ENCODE measurements at places on chromosomes 4 and X.

DNA sequence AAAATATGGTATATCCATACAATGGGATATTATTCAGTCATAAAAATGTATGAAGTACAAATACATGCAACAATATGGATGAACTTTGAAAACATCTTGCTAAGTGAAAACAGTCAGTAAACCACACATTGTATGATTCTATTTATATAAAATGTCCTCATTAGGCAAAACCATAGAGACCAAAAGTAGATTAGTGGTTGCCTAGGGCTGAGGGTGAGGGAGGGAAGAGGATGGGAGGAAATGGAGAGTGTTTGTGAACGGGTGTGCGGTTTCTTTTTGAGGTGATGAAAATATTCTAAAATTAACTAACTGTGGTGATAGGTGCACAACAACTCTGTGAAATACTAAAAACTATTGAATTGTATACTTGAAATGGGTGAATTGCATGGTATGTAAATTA, 29.6 kb downstream of the TEX11 start:
- DNase-seq: no peak

GRCh38 chr4:958314-958665, 15.1 kb downstream of the DGKQ start:
- no peak for DNase-seq

- DNase-seq: peak; percentile 44
Observed at GRCh38 chrX:104136241-104137019, 20.4 kb downstream of the SLC25A53 start.

- DNase-seq: peak; percentile 15
Observed at GRCh38 chr4:174214101-174214878, 69.2 kb downstream of the FBXO8 start.

GRCh38 chrX:135973025-135973547, 702 bp downstream of the MMGT1 start:
- DNase-seq: no peak

GRCh38 chrX:15203694-15204093, 66.2 kb downstream of the ASB9 start:
- no peak for DNase-seq

DNA sequence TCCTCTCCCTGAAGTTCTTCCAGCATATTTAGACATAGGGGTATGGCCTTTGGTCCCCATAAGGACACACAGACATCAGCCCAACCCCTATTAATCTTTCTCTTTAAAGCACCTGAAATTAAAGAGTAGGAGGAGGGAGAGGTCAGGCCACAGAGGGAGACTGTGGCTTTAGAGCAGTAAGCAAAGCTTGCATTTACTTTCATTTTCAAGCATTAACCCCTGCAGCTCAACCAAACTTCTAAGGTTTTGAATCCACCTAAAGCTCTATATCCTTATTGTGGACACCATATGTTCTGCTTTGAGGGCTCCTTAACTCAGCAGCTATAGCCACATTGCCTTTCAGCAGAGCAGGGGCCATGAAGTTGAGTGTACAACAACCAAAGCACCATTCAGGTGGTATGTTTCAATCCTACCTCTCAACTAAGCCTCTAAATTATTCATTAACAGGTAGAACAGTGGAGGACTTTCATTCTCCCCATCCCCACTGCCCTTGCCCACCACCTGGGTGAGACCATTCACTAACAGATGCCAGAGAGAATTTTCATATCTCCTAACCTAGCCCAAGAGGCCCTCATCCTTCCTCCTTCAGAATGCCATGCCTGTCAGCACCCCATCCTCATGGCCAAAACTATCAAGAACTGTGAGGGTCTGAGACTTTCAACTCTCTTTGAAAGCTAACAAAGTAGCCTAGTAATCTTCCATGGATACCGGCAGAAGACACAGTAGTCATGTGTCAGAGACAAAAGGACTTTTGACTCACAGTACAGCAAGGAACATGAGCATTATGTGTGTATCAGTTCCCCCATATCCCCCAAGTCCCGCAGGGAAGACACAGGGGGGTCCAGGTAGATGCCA, 20.8 kb downstream of the LIN54 start:
- no peak for DNase-seq

DNA sequence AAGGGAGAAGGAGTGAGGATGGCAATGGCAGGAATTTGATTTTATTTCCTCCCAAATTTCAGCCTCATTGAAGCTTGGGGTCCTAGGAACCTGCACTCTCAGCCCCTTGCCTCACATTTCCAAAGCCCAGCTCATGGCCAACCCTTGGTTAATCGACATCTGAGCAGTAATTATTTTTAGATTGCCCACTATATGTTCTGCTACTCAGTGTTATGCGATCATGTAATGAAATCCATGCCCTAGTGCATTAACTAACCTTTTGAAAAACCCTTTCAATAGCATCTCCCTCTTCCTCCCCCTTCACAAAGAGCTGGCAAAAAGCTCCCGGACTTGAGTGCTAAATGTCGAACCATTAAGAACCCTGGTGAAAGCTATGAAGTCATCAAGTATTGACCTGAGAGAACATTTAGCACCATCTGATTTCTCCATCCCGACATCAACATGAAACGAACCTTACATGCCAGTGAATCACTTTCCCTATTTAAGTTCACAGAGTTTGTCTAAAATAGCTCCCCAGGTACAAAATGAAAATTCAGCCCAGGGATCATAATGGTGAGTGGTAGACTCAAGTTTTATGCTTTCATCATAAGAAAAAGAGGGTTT, 59.2 kb upstream of the RPS6KA3 start:
- no peak for DNase-seq

DNA sequence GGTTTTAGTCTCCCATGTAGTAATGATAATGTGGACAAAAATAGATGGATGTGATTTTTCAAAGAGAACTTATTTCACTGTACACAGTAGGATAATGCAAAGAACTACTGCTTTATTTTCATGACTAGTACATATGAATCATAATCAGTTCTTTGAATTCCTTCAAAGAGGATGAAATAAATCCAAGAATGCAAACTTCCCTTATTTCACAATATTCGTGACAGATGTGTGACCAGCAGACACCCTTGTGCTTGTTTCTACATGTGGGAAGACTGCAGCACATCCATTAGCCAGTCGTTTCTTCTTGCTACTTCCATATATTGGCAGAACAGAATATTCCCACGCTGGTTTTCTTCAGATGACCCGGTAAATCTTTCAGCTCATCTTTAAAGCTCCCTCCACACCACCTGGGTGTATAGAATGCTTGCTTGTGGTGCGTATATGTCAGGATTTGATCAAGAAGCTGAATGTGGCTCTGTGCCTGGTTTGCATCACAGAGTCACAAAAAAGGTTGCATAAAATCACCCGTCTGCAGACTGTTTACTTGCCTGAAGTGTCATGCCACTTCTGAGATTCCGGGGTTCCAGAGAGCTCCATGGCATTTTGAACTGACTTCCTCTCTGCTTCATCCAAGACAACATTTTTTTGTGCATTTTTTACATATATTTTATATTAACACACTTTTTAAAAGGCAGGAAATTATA, 47.7 kb upstream of the FAT4 start:
- no peak for DNase-seq

DNA sequence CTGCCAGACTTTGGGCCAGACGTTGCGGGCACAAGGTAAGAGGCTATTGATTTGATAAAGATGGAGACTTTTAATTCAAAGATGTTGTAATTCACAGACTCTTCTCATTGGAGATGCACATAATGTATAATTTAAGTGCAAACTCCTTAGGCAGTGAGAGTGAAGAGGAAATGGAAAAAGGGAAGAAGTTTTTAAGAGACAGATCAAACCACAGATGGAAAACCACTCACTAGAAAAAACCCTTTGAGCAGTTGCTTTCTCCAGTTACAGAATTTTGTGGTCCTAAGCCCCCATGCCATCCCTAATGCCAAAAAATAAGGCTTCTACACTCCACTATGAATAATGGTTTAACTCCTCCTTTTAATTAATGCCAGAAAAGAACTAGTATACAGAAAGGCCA, 977.1 kb upstream of the PRKX start:
- DNase-seq: no peak

- DNase-seq: no peak
Observed at GRCh38 chrX:81174286-81174685, 27.4 kb downstream of the HMGN5 start.

- DNase-seq: peak; percentile 17
Observed at GRCh38 chr4:142846108-142846728, at the start of gene INPP4B. INPP4B (minus strand) TSS chr4:142846301.

DNA sequence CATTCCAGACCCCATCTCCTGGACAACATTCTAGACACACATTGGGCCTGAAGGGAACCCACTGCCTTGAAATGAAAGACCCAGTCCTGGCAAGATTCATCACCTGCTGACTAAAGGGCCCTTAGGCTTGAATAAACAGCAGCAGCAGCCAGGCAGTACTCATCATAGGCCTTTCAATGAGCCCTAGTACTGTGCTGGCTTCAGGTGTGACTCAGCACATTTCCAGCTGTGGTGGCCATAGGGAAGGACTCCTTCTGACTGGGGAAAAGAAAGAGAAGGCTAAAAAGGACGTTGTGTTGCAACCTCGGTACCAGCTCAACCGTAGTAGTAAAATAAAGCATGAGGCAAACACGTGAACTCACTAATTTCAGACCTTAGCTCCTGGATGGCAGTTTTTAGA, 344.0 kb downstream of the ACTRT1 start:
- DNase-seq: no peak

GRCh38 chrX:44306356-44306755, 37.1 kb downstream of the EFHC2 start:
- DNase-seq: no peak

DNA sequence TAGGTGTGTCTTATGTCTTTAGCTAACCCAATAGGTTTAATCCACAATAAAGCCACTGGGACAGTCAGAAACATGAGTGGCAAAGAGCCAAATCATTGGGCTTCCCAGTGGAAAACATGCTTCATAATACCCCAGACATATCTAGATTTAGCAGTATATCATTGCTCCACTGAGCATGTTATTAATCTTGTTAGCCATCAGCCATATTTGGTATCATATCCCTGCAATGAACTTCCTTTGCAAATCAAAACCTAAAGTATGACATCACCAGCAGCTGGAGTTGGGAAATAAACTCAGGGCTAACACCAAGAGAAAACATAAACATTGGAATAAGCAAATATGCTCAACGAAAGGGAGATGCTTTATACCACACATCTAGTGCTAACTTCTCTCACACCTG, 280.8 kb upstream of the NOCT start:
- no peak for DNase-seq

- no peak for DNase-seq
Observed at GRCh38 chr4:77820649-77821561, 1.7 kb upstream of the CNOT6L start.
